ENCODE measurements at places on chromosomes 3 and 15. TPM values are rescaled to one million over a fixed set of nuclear protein-coding genes. Genes with fewer than 3 reads are reported as not detected.
A peak's percentile ranks its signal among the peaks of the same experiment; 100 is the strongest.

Gene SPATA16
- not detected for total RNA-seq

DNA sequence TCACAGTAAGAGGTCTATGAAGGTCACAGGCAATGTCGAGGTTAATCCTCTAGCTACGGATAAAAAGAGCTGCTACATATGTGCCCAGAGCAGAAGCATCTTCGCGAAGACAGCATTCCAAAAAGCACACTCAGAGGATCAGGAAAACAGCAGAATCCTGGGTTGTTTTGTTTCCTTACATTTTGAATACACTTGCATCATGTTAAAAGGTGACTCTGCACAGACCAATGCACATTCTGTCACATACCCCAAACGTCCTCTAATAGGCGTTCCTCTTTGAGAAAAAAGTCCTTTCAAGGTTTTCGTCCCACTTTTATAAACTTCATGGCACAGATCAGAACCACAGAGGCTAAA lies 52.7 kb downstream of the VGLL4 start:
- no peak for DNase-seq

Gene TMEM207
- total RNA-seq: not detected

DNA sequence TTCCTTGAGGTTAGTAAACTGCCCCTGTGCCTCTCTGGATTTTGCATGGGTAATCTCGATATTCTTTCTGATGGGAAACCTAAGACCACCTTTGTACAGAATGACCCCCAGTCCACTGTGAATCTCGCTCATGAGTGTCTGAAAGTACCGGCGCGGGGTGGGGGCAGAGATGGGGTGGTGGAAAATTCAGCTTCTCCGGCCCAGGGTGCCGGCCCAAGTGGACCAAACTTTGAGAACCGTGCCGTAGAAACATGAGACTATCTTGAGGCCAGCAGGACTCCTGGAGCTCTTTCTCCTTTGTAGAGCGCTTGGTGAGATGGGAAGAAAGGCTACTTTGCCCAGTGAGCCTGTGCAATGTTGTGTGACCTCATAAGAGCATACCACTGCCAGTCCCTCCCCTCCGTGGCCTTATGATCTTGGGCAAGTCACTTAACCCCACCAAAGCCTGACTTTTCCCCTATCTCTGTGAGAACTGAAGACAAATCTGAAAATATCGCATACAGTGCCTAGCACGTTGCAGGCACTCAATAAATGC lies 40.4 kb upstream of the VEPH1 start:
- DNase-seq: no peak

DNA sequence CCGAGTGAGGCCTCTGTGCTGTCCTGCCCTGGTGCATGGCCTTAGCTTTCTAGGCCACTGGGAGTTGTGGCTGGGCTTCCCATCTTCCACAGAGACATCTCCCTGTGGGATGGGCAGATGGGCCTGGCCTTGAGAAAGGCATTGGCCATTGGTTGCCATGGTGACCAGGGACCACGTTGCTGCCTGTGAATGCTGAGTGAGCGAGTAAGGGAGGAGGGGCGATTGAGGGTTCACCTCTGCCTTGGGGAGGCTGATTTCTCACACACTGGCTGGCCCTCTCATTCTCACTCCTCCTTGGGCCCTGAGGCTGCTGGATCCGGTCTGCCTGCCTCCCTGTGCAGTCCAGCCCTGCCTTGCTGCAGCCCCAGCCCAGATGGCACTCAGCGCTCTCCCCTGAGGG lies 26.4 kb upstream of the DOCK3 start:
- DNase-seq: no peak

GRCh38 chr3:24047513-24047912 lies 102.4 kb downstream of the NR1D2 start:
- no peak for DNase-seq

DNA sequence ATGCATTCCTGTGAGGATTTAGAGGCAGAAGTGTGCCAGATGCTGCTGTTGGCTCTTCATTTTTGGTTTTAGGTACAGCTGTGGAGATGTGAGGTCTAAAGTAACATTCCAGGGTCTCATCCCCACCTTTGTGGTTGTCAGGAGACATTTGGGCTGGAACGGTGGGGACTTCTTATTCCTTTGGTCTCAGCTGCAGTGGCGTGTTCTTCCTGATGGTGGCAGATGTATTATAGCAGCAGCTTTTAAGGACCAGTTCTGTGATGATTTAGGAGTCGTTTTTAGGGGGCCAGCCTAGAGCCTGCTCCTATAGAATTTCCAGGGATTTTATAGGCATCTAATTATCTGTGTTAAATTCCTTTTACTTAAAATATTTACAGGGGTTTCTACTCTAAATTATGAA lies 221.0 kb upstream of the EOMES start:
- peak; percentile 5 for DNase-seq

Gene EPHA6
- not detected for total RNA-seq

DNA sequence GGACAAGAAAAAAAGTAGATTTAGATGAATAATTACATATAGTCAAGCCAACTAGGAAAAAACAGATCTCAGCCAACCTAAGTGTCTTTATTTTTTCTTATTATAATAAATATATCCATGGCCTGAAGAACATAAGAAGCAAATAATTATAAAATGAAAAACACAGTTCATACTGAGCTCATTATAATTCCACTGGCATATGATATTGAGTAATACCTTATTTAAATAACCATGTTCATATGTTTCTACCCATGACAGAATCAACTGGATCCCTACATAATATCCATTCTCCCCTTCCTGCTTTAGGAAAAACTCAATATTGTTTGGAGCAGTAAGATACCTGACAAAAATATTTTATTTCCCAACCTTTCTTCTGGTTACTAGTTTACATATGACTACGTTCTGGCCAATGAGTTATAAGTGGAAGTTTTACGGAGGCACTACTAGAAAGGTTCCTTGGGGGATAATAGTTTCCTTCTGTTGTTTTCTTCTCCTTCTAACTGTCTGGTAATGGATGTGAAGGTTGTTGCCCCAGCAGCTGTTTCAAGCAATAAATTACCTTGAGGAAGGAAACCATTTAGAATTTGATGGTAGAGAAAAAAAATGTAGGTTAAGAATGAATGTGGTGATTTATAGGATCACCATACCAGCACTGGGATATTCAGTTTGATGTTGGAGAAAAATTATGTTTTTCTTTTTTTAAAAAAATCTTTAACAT lies 184.1 kb upstream of the MBNL1 start:
- no peak for DNase-seq

DNA sequence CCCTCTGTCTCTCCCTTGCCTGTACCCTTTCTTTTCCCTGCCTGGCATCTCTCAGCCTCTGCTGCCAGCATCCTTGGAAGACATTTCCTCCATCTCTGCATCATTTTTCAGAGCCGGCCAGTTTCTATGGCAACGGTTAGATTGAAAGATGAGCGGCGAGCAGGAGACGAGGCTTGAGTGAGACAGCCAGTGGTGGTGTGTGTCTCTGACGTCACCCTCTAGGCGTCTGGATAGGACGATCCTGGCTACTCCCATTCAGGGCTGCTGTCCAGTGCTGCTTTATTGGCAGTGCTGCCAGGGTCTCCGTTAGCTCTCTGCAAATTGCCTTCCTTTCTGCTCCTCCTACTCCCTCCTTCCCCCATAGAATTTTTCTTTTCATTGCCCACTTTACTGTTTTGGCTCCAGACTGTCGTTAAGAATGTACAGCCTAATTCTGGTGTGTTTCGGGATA lies 57.9 kb downstream of the TRAK1 start:
- DNase-seq: peak; percentile 55

DNA sequence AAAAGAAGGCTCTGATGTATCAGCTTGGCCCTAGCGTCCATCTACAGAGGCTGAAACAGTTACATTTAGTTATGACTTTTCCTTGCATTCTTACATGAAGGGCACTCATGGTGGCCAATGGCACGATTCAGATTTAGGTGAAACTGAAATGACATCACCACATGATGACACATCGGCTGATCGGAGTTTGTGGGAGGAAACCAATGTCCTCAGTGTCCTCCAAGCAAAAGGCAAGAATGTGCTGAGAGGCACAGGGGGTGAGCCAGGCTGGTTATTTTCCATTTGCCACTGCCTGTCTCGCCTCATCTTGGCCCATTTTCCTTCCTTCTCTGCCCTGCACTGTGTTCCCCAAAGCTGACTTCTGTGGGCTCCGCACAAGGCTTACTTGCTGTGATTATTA lies 34.4 kb downstream of the TARS3 start:
- no peak for DNase-seq

DNA sequence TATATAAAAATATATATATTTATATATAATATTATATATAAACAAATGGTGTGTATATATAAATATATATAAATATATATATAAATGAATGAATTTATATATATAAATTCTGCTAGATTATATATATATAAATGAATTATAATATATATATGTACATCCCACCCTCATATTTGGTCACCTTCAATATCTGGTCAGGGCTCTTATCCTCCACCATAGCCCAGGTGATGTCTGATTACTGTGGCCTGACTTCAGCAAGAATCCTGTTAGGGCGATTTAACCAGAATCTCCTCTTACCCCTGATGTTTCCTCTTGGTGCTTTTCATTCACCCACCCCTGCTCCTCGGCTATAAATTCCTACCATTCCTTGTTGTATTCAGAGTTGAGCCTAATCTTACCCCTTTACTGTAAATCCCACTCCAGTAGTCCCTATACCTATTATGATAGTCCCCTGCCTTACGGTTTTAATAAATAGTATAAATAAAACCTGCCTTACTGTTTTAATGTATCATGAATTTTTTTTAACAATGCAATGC lies 439.6 kb downstream of the PLOD2 start:
- DNase-seq: no peak

GRCh38 chr3:57852896-57853295 lies 96.8 kb downstream of the SLMAP start:
- DNase-seq: peak; percentile 4

GRCh38 chr3:15341030-15341726 lies 8.8 kb upstream of the SH3BP5 start:
- DNase-seq: no peak

DNA sequence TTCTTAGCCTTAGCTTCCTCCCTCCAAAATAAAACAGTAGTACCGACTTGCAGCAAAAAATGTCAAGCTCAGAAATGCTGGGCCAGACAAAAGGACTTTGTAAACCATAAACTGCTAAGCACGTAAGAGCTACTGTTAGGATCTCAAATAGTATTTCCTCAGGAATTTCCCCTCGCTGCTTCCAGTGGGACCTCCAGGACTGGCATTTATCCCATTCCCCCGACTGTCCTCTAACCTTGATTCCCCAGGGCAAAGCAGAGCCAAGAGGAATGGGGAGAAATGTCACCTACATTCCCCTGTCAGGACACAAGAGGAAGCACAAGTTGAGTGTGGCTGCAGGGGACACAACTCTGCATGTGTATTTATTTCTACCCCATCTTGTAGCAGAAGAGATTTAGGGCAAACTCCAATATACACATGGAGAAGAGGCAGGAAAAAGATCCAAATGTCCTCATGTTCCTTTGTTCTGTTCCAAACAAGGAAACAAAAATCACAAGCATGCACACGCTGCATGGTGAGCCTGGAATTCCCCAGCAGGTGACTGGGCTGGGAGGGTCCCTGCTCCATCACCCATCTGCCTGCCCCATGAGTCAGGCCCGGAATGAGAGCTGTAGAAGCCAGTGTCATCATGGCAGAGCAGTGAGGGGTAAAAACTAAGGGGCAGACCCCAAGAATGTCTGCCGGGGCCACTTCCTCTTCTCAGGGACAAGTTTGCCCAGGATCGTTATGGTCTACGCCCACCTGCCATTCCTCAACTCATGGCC lies 4.2 kb downstream of the STOML1 start:
- no peak for DNase-seq

DNA sequence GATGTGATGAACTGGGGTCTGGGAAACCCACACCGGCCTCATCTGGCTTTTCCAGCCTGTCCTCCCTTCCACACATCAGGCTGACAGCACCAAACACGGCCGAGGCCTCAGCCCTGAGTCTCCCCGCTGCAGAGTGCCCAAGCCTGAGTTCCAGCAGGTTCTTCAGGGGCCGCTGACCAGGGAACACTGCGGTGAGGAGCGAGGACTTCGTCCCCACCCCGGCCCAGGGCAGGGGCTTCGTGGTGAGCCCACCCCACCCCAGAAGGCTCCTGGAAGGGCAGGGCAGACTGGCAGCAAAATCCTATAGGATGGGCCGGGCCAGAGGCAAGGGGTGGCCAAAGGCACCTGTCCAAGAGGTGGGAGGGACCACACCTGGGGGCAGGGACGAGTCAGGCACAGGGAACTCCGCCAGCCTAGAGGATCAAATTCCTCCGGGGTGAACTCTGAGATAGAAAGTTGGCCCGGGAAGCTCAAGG lies at the start of gene SLC51A:
Gene SLC51A, plus strand, starts transcription at position 446 of the 476 bp plus-strand sequence. CDS start 179 bp downstream, outside the sequence.
- DNase-seq: no peak

Gene PODXL2
- total RNA-seq: 20.8 TPM

DNA sequence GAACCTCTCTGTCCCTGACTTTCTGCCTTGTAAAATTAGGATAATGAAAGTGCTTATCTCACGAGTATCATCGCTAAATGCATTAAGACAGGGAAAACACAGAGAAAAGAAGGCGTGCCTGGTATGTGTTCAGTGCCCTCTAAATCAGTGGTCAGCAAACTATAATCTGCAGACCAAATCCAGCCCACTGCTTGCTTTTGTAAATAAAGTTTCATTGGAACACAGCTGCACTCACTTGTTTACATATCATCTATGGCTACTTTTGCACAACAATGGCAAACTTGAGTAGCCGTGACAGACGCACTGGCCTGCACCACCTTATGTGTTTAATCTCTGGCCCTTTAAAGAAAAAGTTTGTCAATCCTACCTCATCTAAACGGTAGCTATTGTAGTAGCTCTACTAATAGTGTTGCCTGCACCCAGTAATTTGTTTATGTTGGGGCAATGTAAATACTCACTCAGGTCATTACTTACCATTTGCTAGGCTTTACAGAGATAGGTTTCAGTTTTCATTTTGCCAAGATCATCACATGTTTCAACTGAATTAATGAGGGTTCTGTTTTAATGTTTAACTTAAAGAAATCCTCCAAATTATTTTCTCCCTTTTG lies 229.4 kb downstream of the FEZF2 start:
- no peak for DNase-seq

Data from NCI-H460 (cell line).